ENCODE measurements at places on chromosomes 7 and 10.

GRCh38 chr10:8053446-8054243, 843 bp upstream of the GATA3 start:
- DNase-seq, result no peak

- DNase-seq, result no peak
Measured at GRCh38 chr10:20686015-20686635, 211.0 kb downstream of the NEBL start.

GRCh38 chr10:120097766-120098165, 205.2 kb downstream of the SEC23IP start:
- DNase-seq, result no peak

GRCh38 chr7:17532861-17533404, 234.5 kb downstream of the AHR start:
- DNase-seq, result no peak

DNA sequence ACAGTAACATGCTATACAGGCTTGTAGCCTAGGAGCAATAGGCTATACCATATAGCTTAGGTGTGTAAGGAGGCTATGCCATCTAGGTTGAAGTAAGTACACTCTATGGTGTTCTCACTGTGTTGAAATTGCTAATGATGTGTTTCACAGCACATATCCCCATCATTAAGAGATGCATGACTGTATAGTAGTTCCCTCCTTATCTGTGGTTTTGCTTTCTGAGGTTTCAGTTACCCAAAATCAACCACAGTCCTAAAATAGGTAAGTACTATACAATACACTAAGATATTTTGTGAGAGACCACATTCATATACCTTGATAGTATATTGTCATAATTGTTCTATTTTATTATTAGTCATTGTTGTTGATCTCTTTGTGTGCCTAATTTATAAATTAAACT, 12.7 kb downstream of the FZD1 start:
- no peak for DNase-seq

DNA sequence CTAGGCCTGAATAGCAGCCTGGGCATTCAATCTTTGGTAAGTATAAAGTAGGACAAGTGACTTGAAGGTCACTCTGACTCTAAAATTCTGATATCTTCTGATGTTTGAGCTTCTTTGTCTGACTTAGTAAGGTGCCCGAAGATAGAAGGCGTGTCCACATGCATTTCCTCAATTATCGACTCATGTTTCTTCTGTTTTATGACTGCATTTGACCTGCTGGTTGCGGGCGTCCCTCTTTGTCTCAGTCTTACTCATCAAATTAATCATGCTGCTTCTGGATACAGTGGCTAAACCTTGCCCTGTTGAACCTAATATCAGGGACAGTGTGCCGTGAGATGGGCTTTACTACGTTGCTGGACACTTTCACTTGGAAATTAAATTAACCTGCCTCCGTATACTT, 534.1 kb downstream of the SDK1 start:
- DNase-seq, result no peak

DNA sequence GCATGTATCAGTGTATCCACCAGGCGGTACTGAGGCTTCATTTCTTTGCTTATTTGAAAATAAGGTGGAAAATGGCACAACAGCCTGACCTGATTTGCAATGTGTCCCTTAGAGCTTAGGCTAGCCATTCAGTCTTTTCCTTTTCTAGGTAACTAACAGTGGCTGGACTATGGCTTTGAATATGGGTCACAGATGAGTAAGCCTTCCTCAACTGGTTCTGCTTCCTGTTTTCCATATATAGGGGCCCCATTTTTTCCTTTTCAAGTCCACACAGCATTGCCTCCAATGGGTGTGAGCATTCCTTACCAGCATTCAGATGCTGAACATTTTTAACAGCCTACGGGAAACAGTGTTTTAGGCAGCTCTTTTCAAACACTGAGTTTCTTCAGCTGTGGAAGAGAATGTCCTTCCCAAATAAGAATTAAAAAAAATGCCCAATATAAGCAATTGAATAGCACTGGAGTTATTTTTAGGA, 3.9 kb upstream of the ITGB1 start:
- peak; percentile 57 for DNase-seq

DNA sequence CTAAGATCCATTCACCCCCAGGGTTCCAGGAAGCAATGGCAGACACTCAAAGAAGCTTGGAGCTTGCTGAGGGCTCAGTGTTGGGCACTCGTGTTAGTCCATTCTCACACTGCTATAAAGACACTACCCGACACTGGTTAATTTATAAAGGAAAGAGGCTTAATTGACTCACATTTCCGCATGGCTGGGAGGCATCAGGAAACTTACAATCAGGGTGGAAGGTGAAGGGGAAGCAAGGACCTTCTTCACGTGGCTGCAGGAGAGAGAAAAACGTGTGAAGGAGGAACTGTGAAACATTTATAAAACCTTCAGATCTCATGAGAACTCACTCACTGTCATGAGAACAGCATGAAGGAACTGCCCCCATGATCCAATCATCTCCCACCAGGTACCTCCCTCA, 44.7 kb upstream of the SMNDC1 start:
- DNase-seq, result no peak

DNA sequence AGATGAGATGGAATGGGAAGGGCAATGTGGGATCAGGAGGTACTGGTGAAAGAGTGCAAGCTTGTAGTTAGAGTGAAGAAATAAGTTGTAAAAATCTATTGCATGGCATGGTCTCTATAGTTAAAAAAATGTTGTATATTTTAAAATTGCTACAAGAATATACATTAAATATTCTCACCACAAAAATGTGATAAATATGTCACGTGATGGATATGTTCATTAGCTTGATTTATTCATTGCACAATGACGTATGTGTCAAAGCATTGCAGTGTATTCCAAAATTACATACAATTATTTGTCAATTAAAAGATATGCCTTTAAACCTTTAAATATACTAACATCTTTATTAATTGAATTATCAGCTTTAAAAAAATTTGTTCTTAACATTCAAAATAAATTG, 1607.1 kb downstream of the REEP3 start:
- no peak for DNase-seq

DNA sequence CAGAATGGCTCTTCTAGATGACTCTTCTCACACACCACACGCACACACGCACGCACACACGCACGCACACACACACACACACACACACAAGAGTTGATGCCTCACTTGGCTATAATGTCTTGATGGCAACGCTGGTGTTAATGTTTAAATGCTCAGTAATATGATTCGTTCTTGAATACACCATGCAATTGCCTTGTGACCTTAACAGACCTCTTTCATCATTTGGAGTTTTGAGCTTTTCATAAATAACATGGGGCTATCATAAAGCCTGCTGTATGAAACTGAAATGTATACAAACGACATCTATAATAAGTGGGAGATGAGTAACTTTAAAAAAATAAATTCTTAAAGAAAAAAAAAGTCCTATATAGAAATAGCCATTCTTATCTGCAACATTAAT, 8.2 kb downstream of the JCAD start:
- DNase-seq, result no peak

GRCh38 chr10:1085258-1085657, 29.1 kb downstream of the WDR37 start:
- DNase-seq, result no peak

DNA sequence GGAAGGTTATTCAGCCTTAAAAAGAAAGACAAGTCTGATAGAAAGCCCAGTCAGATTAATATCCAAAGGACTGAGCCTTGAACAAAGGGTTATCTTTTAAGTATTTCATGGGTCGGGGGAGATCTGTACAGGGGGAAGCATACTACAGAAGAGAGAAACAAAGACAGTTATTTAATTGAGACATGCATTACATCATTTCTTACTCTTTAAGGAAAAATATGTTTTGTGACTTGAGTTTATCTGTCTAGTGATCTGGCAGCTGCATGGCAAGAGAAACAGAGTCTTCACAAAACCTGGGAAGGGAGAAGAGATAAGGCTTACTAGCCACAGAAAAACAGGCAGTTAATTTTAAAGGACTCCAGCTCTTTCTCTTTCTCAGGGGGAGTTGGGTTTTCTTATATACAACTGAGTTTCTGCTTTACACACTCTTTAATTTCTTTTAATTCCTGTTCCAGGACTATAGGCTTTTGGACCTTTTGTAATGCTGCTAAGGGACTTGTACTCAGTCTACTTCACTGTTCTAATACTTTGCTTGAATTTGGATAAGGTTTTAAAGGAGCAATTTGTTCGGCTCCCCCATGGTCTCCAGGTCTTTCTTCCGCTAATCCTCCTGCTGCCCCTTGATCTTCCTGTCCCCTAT, 20.9 kb upstream of the CYP3A43 start:
- no peak for DNase-seq

DNA sequence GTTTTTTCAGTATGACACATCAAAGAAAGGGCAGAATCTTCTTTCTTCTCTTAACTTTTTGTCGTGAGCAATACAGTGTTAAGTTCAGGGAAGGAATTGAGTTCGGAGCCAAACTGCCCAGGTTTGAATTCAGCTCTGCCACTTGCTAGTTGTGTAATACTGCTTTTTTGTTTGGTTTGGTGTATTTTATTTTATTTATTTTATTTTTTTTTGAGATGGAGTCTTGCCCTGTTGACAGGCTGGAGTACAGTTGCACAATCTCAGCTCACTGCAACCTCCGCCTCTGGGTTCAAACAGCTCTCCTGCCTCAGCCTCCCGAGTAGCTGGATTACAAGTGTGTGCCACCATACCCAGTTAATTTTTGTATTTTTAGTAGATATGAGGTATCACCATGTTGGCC, 539.8 kb upstream of the GALNT17 start:
- DNase-seq, result no peak

DNA sequence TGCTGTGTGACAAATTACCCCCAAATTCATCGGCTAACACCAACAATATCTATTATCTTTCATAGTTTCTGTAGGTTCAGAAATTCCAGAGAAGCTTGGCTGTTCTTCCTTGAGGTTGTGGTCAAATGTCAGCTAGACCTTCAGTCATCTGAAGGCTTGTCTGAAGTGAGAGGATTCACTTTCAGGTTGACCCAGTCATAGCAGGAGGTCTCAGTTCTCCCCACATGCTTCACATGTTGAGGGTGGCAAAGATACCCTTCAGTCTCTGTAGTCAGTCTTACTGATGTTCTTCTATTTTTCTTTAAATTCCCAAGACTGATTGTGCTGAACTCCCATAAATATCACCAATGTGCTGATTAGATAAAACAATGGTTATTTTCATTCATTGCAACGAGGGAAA, 1692.0 kb downstream of the REEP3 start:
- DNase-seq, result no peak

- DNase-seq, result no peak
Measured at GRCh38 chr10:22427890-22428571, 82.7 kb downstream of the SPAG6 start.

GRCh38 chr7:110204527-110204926, 886.4 kb upstream of the LRRN3 start:
- DNase-seq, result no peak

- no peak for DNase-seq
Measured at GRCh38 chr7:12683678-12684585, 3.5 kb upstream of the ARL4A start.

DNA sequence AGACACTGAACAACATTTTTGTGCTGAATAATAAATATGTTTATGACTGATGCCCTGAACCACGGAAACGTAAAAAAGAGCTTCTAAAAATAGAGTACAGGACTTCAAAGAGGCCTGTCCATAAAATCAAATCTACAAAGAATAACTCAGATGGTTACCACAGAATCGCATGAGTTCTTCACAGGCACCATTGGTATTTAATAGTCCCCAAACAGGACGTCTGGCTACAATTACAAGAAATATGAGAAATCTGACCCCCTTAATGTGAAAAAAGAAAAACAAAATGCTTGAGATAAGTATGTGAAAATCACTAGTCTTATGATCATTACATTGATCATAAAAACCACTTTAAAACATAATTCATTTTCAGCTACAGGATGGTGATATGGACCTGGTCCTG, 20.8 kb downstream of the CYTH3 start:
- no peak for DNase-seq

GRCh38 chr7:51080622-51081269, 235.9 kb downstream of the COBL start:
- no peak for DNase-seq

DNA sequence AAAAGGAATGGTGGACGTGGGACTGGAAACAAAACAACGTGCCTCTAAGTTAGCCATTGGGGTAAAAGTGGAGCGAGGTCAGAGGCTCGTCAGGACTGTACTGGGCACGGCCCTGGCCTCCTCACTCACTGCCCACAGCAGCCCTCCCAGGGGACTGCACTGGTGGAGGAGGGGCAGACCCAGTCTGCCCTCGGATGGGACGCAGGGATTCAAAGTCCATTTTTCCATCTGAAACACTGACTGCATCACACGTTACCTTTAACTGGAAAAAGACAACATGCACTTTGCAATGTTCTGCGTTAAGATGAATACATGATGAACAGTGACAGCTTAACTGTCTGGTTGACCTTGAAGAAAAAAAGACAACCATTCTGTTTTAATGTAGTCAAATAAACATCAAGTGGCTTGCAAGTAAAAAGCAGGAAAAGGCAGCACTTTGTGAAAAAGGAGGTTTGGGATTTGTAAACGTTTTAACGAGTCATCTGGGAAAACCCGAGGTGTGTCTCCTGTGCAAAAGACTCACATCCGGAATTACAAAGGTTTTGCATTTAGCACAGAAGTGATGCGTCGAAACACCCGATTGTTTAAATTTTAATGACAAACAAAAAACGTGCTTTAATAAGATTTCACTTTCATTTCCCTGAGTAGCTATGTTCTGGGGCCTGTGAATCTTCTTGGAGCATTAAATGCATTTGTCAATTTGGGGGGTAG, 18.8 kb downstream of the KLF6 start:
- peak; percentile 71 for DNase-seq

DNA sequence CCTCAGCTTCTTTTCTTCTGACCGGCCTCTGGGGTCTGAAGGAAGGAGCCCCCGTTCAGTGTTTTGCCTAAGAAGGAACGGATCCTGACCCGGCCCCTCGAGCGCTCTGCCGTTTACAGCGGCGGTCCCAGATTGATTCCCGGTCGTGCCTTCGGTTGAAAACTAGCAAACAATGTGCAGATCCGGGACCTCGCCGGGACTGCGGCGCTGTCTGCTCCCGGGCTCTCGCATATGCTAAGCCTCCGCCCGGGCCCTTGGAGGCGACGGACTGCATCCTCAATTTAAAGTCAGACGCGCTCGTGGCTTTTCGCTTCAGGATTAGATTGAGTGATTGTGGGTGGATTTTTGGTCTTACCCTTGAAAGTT, 559 bp downstream of the DBF4 start:
- peak; percentile 41 for DNase-seq

- DNase-seq, result no peak
Measured at GRCh38 chr10:123755061-123755460, 88.9 kb downstream of the GPR26 start.
